ENCODE measurements at places on chromosomes 2 and 18.
A peak's percentile ranks its signal among the peaks of the same experiment; 100 is the strongest.

- no peak for DNase-seq
Measured at GRCh38 chr2:219104107-219105035, 43.6 kb upstream of the IHH start.

GRCh38 chr18:49874238-49874637, 60.9 kb upstream of the ACAA2 start:
- DNase-seq = no peak

DNA sequence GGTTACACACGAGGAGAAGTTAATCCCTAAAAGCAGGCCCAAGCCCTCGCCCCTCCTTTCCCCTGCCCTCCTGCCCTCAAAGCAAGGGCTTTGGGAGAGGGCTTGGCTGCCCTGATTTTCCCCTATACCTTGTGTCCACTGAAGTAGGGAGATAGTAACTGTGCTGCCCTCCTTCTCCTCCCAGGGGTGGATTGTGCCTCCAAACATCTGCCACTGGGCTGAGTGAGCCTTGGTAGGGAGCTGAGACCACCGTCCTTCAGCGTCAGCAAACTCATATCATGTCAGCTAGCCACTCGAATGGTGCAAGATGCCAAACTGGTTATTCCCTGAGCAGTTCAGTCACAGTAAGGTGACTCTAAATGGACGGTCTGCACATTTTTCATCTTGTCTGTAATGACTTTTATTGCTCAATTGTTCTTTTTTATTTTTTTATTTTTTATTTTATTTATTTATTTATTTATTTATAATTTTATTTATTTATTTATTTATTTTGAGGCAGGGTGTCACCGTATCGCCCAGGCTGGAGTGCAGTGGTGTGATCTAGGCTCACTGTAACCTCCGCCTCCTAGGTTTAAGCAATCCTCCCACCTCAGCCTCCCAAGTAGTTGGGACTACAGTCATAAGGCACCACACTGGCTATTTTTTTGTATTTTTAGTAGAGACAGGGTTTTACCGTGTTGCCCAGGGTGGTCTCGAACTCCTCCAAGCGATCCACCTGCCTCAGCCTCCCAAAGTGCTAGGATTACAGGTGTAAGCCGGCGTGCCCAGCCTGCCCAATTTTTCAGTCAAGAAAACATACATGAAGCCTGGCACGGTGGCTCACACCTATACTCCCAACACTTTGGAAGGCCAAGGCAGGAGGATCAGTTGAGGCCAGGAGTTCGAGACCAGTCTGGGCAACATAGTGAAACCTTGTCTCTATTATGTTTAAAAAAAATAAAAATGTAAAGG, 8.7 kb downstream of the PCBP1 start:
- no peak for DNase-seq

GRCh38 chr2:85549826-85550225, 10.9 kb downstream of the MAT2A start:
- no peak for DNase-seq

- DNase-seq = no peak
Measured at GRCh38 chr18:10304853-10305252, 149.6 kb upstream of the APCDD1 start.

DNA sequence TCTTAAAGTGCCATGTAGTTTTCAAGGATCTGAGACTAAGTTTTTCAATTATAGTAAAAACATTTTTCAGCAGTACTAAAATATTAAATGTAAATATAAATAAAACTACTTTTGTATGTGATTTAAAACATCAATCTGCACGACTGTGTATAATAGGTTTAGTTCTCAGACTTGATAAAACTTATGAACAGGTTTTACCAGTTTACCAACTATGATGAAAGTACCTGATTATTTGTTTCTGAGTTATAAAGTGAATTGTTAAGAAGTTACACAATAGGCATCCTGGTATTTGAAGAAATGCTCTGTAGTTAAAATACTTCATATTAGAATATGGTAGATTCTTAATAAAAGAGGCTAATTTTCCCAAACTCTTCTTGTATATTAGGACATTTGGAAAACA, 14.8 kb downstream of the RELCH start:
- DNase-seq = no peak

DNA sequence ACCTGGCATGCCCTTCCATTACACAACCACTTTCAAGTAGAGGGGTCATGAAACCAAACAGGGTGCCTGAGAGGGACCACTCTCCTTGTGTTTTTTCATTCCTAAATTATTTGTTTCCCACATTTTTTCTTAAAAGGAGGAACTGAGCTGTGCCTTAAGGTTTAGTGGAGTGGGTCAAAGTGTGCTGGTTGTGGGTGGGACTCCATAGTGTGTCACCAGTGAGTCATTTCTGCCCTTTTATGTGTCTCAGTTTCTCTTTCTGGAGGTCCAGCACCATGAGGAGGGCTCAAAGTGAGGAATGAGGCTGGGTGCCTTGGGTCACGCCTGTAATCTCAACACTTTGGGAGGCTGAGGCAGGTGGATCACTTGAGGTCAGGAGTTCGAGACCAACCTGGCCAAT, 37.8 kb downstream of the COMMD1 start:
- DNase-seq = no peak

- no peak for DNase-seq
Measured at GRCh38 chr18:75360941-75361340, 66.6 kb downstream of the SMIM21 start.

GRCh38 chr2:160014227-160014626, 48.2 kb downstream of the PLA2R1 start:
- no peak for DNase-seq

DNA sequence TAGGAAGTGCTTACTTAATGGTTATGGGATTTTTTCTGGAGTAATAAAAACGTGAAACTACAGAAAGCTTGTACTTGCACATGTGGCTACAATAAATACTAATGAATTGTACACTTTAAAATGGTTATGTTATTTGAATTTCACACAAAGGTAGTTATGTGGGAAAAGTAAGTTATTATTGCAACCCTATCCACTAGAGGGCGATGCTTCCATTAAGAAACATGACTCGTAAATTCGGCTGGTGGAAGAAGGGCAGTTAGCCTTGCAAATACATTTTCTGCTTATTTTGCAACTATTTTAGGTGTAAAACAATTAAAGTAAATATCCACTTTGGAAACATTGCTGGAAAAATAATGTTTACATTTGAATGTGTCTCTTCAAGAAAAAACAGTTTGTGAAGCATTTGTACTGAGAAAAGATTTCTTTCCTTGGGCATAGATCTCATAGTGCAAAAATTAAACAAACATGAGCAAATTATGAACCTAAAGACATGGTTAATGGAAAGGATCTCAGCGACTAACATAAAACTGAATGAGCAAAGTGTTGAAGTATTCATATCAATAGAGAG, 68.1 kb upstream of the CSRNP3 start:
- DNase-seq = peak; percentile 54

- no peak for DNase-seq
Measured at GRCh38 chr2:241312082-241312481, 3.4 kb downstream of the HDLBP start.

GRCh38 chr2:169119123-169119760, 49.9 kb downstream of the DHRS9 start:
- no peak for DNase-seq

DNA sequence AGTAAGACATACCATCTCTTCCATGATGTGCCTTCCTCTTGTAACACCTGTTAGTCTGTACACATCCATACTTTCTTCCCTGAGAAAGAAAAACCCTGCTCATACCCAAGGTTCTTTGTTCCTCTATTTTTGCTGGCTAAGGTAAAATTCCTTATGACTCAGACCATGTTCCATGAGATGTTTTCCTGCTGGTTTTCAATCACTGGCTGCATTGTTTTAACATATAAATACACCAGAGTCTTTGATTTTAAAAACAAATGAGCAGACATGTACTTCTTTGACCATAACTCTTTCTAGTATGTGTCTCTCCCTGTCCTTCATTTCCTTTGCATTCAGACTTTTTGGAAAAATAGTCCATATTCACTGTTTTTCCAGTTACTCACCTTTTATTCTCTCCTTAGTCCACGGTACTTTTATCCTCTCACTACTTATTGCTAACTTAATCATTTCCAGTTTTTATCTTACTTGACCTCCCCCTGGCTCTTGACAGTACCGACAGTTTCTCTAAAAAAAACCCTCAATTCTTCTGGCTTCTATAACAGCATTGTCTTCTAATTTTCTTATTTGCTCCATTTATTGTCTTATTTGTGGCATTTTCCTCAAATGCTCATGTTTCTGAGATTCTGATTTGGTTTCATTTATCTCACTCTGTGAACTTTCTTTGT, 4.3 kb downstream of the VAPA start:
- DNase-seq = no peak

GRCh38 chr2:40113997-40114396, 334.9 kb upstream of the THUMPD2 start:
- no peak for DNase-seq

DNA sequence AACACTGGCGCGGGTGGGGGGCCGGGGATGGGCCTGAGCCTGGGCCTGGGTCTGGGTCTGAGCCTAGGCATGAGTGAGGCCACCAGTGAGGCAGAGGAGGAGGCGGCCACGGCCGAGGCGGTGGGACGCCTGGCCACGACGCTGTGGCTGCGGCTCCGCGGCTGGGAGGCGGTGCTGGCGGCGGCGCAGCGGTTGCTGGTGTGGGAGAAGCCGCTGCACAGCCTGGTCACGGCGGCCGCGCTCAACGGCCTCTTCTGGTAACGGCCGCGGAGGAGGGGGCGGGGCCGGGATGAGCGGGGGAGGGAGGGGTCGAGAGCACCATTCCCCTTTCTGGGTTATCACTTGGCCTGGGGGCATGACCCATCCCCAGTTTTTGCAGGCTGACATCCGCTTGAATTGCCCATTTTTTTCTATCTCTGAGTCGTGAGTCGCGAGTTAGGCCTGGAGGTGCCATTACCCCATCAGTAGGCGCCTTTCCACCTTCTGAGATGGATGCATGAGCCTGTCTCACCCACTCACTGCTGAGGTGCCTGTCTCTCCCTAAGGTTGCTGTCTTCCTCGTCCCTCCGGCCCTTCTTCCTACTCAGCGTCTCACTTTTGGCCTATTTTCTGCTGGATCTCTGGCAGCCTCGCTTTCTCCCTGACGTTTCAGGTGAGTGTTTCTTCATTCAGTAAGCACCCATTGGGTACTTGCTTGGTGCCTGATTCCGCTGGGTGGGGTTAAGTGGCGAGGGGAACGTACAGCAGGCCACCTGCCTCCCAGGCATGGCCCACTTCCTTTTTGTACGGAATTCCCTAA, 501 bp downstream of the RETREG2 start:
- DNase-seq = no peak

DNA sequence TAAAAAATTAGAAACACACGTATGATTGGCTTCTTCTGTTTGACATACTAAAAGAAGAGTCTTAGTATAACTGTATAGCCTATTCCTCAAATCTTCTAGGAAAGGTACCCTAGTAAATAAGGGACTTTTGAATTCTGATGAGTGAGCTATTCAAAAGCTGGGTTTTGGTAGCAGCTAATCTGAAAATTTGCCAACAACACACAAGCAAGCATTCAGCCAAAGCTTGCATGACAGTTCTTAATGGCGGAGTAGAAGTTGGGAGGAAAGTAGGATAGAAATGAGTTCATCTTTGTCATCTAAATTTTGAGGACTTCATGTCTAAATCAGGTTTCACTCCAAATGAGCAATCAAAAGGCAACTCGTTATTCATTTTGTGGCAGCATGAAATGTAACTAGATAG, 813.0 kb downstream of the MBD2 start:
- DNase-seq = no peak

GRCh38 chr18:55592572-55592971, 4.6 kb upstream of the TCF4 start:
- DNase-seq = no peak

- peak; percentile 96 for DNase-seq
Measured at GRCh38 chr2:27133905-27134780, at the start of gene PREB. TSS of gene PREB (minus strand) at chr2:27134636. CDS start at chr2:27134421, 215 bp downstream.

- no peak for DNase-seq
Measured at GRCh38 chr2:174957050-174957449, 48.1 kb downstream of the CHN1 start.

- no peak for DNase-seq
Measured at GRCh38 chr18:6855767-6856166, 126.3 kb downstream of the ARHGAP28 start.

DNA sequence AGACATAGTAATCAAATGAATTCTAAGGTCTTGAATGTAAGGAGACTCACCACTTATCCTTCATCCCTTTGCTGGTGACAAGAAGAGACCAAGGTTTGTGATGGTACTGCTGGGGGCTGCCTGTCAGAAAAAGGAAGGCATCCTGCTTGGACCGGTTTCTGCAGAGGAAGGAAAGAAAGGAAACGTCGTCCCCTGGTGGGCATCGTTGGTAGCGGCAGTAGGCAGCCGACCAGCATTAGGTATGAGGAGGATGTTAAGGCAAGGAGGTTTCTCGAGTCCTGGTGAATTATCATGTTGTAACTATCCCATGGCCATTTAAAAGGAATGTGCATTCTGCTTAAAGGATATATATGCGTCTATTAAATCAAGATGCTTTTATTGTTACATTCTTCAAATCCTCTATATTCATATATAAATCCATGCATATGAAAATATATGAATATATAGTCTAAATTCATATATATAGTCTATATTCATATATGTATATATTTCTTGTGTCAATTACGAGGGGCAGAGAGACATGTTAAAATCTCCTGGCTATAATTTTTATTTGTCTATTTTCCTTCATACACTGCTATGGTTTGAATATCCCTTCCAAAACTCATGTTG, 94.4 kb upstream of the TGFA start:
- no peak for DNase-seq

- DNase-seq = no peak
Measured at GRCh38 chr2:185347445-185347844, 391.2 kb upstream of the FSIP2 start.

DNA sequence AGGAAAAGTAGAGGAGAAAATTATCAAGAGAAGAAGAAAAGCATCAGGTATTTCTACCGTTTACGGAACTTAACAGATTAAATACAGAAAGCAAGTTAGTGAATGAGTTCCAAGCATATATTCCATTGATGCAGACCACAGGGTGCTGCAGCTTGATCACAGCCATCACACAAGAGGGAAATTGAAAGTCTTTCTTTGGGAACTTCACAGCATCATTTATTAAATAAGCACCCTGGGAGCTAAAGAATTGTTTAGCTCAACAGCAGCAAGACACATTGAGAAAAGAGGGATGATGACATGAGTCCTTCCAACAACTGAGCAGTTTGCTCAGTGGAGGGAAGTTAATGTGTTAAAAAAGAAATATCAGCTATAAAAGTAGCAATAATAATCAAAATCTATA, 69.3 kb upstream of the DYNC1I2 start:
- no peak for DNase-seq

DNA sequence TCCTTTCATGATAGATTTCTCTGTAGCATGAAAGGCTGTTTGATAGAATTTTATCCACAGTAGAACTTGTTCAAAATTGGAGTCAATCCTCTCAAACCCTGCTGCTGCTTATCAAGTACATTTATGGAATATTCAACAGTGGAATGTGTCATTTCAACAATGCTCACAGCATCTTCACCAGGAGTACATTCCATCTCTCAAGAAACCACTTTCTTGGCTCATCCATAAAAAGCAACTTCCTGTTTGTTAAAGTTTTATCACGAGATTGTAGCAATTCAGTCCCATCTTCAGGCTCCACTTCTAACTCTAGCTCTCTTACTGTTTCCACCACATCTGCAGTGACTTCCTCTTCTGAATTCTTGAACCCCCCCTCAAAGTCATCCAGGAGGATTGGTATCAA, 29.4 kb downstream of the PDCL3 start:
- no peak for DNase-seq
